ENCODE measurements at places on chromosomes 3 and 15.

DNA sequence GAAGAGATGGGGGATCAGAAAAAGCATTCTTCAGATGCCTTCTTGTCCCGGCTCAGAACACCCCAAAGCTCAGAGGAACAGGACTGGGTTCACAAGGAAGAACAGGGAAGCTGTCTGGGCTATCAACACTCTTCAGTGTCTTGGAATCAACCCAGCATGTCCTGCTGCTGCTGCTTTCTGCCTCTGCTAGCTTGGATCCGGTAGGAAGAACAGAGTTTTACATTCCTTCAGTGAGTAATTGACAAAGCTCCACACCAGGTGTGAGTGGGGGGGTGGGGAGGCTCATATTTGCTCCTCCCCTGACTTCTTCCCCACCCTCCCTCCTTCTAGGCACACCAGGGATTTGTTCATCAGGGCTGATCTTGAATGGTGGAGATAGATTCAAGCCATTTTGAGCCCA lies 13.1 kb upstream of the ETV5 start:
- ATAC-seq: no peak

DNA sequence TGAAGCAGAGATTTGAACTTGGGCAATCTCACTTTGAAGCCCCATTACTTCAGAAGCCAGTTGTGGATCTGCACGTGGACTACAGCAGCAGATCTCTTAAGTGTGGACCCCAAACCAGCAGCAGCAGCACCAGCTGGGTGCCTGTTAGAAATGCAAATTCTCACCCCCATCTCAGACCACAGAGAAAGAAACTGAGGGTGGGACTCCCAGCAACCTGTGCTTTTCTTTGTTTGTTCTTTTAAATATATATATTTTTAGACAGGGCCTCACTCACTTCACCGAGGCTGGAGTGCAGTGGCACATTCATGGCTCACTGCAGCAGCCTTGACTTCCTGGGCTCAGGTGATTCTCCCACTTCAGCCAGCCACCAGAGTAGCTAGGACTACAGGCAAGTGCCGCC lies 53.2 kb downstream of the SLTM start:
- no peak for ATAC-seq

DNA sequence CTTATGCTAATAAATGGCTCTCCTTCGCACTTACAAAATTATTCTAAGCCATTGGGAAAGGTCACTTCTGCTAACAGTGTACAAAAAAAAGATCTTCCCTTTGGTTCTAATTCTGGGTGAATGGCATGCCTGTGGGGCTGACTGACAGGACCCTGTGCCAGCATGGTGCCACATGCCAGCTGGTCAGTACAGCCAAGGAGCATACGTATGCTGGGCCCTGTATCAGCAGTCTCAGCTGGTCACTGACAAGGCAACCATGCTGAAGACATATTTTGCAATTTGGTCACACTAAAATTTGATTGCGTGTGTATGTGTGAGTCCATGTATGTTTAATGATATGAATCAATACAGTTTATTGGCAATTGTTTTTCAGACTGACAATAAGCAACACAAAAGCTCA lies 246.1 kb downstream of the TBL1XR1 start:
- no peak for ATAC-seq

DNA sequence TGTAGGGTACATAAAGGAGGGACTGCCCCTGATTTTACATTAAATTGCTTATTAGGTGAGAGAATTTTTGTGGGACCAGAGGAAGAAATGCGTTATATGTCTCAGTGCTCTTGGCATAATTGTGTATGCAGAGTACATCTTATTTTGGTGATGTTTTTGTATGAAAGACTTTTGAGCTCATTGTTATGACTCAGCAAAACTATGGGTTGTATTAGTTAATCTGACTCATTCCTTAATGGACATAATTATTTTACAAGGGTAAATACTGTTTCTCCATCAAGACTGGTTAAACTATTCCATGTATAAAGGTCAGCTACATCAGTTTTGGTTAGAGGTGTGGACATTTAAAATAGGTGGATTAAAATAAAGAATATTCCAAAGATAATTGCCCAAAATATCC lies 156.8 kb downstream of the ALCAM start:
- ATAC-seq: no peak

GRCh38 chr15:76932135-76932966 lies 802 bp downstream of the RCN2 start:
- no peak for ATAC-seq

GRCh38 chr3:73046195-73046594 lies 15.3 kb upstream of the EBLN2 start:
- ATAC-seq: no peak

DNA sequence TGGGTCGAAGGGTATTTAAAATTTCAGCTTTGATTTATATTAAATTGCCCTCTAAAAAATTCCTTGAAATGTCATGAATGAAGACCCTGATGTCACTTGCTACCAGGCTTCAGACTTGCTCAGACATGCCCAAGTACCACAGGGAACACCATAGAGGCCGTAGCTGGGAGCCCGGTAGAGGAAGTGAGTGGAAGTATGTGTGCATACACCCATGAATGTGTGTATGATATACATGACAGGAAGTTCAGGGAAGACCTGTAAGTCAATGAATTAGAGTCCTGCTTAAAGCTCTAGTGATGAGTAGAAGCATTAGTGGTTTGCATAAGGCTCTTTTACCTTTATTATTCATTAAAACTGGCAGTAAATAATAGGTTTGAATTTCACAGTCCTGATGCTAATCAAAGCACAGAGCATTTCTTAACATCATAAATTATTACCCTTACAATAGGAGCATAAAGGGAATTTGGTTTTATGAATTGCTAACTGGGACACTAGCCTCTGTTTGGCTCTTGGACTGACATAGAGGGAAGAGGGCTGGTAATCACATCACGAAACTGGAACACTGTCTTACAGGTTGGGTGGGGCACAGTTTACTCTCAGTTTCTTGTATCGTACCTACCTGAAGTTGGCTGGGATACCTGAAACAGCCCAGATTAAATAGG lies 144.4 kb downstream of the CHST2 start:
- no peak for ATAC-seq

Measured in activated CD4-positive, CD25-positive, alpha-beta regulatory T cell treated with anti-CD3 and anti-CD28 coated beads, Interleukin-2, amount 50 U/mL, for 24 hours (primary cell).